IMR-90 (cell line): ENCODE measurements at places on chromosomes 4 and X. TPM values are rescaled to one million over a fixed set of nuclear protein-coding genes. Genes with fewer than 3 reads are reported as not detected.

The RBMXL3 gene
- total RNA-seq = not detected in 2 replicates

The GAGE12J gene
- total RNA-seq = not detected in 2 replicates

The EFHC2 gene
- 0.18 and 0.28 TPM in 2 replicates for total RNA-seq

The S100P gene
- total RNA-seq = not detected in 2 replicates

The GAGE12F gene
- total RNA-seq = not detected in 2 replicates

The IGFBP7 gene
- total RNA-seq = 33.2 and 34.2 TPM in 2 replicates

The MID2 gene
- 3.3 and 4.7 TPM in 2 replicates for total RNA-seq

The HCFC1 gene
- total RNA-seq = 3.2 and 4.4 TPM in 2 replicates

The LONRF3 gene
- total RNA-seq = not detected in 2 replicates

The BCAP31 gene
- total RNA-seq = 166 and 244 TPM in 2 replicates
